ENCODE measurements at places on chromosomes 12 and 14. TPM values are rescaled to one million over a fixed set of nuclear protein-coding genes. Genes with fewer than 3 reads are reported as not detected.

DNA sequence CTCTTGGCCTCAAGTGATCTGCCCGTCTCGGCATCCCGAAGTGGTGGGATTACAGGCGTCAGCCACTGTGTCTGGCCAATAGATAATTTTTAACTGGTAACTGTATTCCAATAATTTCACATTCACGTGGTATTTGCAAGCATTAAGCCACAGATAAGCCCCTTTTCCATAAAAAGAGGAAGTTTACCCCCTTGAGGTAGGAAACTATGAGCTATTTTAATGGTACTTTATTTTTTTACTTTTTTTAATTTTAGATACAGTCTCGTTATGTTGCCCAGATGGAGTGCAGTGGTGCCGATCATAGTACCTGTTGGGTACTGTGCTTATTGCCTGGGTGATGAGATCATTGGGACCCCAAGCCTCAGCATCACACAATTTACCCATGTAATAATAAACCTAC is 42.9 kb upstream of the AP4S1 start:
- DNase-seq = no peak

DNA sequence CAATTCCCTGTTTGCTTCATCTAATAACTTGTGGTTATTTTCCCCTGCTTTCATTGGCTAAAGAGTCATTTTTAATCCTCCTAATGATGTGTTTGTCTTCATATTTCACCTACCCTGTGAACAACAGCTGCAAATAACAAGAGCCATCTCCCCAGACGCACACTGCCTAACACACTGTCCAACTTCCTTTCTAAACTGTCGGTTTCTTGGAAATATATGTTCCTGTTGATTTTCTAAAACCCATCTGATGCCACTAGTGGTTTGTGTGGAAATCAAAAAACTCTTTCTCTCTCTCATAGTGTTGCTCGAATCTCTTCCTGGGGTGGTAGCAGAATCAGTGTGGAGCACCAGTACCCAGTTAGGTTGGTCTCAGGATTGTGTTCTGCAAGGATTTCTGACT is 226.9 kb downstream of the EPS8 start:
- DNase-seq = no peak

GRCh38 chr12:102848832-102849231 is 68.2 kb downstream of the PAH start:
- no peak for DNase-seq

GRCh38 chr12:115303723-115304309 is 619.8 kb upstream of the TBX3 start:
- no peak for DNase-seq

GRCh38 chr12:25958428-25959070 is at the start of gene RASSF8:
Gene RASSF8 (plus strand): TSS chr12:25958682. CDS start chr12:26055344, 96,662 bp downstream.
- DNase-seq = peak; percentile 11

- no peak for DNase-seq
Observed at GRCh38 chr12:21809100-21809499, 34.6 kb upstream of the KCNJ8 start.

DNA sequence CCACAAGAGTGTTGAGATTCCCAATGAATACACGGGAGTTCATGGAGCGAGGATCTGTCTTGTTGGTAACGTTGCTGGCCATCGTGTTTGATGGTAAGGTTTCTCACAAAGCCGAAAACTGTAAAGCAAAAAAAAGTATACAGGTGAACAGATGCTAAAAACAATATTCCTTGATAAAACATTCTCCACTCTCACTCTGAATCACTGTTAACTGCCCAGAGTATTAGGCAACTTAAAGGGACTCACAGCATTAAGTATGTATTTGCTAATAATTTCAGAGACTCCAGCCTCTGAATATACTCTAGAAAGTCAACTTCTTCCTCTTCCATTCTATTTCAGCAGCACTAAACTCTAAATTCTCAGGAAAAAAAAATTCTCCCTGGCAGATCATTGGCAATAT is 35.1 kb downstream of the HNRNPC start:
- no peak for DNase-seq

GRCh38 chr12:107242189-107242588 is 148.8 kb upstream of the CRY1 start:
- DNase-seq = no peak

Gene NYNRIN
- total RNA-seq = 0.22 TPM

Gene DYNC1H1
- 245 TPM for total RNA-seq

- DNase-seq = no peak
Observed at GRCh38 chr14:99212199-99212598, 59.8 kb downstream of the BCL11B start.

GRCh38 chr12:22230280-22230794 is 104.2 kb downstream of the ST8SIA1 start:
- no peak for DNase-seq

Data from activated CD4-positive, alpha-beta memory T cell treated with anti-CD3 and anti-CD28 coated beads for 36 hours (primary cell).